ENCODE measurements at places on chromosomes 3 and 15.
A peak's percentile ranks its signal among the peaks of the same experiment; 100 is the strongest.

DNA sequence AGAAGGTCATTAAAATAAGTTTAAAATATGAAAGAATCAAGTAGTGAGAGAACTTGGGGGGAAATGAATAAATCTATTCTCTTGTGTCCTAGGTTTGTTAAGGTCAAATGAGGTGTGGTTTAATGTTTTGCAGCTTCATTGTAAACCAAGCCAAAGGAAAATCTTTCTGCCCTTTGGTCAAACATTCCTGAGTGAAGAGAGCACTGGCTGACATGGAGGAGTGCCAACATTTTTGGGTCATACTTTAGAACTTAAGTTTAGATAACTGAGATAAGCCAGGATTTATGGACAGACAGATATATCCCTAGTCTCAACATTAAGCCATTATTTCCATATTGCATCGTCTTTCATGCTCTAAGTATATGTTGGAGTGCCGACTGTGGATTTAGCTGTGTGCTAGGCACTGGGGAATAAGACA is 66.4 kb downstream of the PTPRG start:
- no peak for DNase-seq

- no peak for DNase-seq
These were observed 98.9 kb downstream of the MEIS2 start for GRCh38 chr15:37001417-37001816.

DNA sequence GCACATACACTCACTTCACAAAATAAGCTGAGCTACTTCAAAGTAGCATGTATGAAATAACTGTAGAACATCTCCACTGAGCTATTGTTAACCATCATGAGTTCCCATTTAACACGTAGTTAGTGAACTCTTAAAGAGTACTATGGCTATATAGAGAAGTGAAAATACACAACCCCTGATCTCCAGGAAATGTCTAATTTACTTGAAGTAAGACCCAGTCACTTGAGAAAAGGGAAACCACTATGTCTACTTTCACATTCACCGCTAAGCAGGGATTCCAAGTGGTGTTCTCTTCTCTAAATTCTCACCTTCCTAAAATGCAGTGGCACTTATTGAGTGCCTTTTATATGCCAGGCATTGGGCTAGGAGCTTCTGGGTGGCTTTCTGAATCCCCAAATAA is 35.0 kb upstream of the COLQ start:
- DNase-seq = no peak

DNA sequence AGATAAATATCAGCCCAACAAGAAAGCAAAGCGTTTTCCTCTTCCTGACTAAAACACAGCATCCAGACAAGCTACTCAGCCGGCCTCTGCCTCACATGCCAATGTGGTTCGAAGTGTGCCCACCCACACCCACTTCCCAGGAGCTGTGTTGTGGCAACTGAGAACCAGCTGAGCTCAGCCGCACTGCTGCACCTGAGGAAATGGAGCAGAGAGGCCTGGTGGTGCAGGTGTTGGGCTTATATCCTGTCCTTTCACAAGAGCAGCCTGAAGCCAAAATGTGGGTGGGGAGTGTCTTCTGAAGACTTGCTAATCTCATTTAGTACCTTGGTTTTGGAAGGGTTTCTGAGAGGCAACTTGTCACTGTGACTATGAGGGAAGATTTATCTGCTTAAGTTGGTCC is 23.0 kb upstream of the RETNLB start:
- peak; percentile 7 for DNase-seq

- no peak for DNase-seq
These were observed 1229.1 kb downstream of the ROBO2 start for GRCh38 chr3:78268716-78269668.

GRCh38 chr3:167662919-167663400 is 9.2 kb upstream of the WDR49 start:
- DNase-seq = no peak

GRCh38 chr15:65077981-65078352 is 1.4 kb downstream of the KBTBD13 start:
- DNase-seq = peak; percentile 47

GRCh38 chr15:92020207-92020606 is 166.7 kb downstream of the SLCO3A1 start:
- no peak for DNase-seq

DNA sequence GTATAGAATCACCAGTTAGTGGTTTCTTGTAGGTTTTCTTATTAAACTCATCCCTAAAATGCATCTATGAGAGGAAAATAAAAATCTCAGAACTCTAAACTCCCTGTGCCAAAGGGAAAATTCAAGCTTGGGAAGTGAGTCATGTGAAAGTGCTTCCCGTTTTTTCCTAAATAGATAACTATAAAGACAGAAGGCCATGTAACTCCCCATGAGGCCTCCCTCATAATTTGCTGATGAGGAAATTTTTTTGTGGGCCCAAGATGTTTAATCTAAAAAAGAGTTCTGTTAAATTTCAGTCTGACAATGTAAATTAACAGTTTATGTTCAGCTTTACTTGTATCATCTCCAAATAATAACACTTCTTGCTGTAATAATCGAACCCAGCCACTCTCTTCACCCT is 1273.9 kb downstream of the OTOL1 start:
- no peak for DNase-seq

DNA sequence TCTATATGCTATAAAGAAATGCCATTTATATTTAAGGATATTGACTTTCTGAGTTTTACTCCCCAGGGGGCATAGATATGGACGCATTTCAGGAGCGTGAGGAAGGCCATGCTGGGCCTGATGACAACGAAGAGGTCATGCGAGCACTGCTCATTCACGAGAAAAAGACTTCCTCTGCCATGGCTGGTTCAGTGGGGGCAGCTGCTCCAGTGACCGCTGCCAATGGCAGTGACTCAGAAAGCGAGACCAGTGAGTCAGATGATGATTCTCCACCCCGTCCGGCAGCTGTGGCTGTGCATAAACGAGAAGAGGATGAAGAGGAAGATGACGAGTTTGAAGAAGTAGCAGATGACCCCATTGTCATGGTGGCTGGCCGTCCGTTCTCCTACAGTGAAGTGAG is 38.4 kb downstream of the GTF2E1 start:
- DNase-seq = no peak

DNA sequence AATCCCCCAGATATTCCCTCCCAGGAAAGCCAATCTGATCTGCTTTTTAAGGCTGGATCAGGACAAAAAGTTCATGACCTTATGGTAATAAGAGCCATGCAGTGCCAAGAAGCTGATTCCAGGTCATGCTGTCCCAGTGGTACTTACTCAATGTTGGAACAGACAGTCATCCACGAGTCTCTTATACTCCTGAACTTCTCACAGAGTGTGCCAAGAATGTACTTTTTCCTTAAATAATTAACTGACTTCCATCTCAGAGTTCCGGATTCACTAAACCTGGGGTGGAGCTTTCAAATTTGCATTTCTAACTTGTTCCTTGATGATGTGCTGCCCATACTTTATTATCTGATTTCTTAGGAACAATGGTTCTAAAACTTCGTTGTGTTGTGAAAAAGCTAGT is 3.4 kb upstream of the P3H2 start:
- no peak for DNase-seq

DNA sequence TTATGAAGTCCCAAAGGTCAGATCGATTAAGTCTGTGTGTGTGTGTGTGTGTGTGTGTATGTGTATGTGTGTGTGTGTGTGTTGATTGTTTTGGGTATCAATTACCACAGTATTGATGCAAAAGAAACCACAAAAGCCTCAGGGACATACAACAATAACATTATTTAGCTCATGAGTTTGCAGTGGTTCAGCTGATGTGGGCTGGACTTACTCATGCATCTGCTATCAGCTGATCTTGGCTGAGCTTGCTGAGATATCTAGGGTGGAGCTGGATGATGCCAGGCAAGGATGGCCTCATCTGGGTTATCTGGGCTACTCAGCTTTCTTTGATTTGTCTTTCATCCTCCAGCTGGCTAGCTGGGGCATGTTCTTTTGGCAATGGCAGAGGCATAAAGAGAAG is 82.4 kb upstream of the PRR23C start:
- no peak for DNase-seq

- DNase-seq = no peak
These were observed 65.2 kb downstream of the FNDC3B start for GRCh38 chr3:172104471-172105072.

- no peak for DNase-seq
These were observed 123.4 kb downstream of the TLE3 start for GRCh38 chr15:69974321-69974720.

DNA sequence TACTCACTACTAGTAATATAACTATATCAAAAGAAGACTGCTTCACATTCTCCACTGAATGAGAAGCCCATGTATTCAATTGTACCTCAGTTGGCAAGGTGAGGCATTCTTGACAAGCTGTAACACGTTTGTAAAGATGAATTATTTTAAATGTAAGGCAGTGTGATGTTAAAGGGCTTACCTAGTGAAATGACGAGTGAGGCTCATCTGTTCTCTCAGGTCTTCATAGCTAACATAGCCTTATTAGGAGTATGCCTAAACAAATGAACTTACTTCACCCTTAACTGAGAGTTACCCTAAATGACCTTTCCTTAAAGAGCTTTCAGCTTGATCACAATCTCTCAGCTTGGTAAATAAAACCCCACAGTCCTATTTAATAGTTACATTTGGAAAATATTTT is 127.3 kb downstream of the FEZF2 start:
- no peak for DNase-seq

DNA sequence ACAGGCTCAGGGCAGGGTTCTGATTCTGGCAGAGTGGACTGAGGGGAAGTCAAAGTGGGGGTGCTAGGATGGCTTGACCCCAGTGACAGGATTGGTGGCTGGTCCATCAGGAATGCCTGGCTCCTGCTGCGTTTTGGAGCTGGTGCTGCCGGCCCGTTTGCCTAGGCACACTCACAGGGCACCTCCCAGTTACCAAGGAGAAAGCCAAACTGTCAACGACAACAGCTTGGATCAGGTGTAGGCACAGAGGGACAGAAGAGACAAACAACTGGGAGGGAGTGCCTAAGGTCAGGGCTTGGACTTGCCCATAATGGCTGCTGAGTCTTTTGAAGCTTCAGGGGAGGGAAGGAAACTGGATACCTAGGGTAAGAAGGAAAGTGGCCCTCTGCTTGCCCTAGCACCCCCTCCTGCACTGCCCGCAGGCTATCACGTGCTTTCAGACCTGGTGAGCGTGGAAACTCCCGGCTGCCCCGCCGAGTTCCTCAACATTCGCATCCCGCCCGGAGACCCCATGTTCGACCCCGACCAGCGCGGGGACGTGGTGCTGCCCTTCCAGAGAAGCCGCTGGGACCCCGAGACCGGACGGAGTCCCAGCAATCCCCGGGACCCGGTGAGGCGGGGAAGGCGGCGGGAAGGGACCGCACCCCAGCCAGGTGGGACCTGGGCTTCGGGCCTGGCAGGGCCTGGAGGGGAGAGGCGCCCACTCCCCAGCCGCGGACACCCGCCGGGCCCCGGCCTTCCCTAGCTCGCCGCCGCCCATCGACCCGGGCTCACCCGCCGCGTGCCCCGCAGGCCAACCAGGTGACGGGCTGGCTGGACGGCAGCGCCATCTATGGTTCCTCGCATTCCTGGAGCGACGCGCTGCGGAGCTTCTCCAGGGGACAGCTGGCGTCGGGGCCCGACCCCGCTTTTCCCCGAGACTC is 5.1 kb downstream of the DUOX1 start:
- DNase-seq = peak; percentile 18

DNA sequence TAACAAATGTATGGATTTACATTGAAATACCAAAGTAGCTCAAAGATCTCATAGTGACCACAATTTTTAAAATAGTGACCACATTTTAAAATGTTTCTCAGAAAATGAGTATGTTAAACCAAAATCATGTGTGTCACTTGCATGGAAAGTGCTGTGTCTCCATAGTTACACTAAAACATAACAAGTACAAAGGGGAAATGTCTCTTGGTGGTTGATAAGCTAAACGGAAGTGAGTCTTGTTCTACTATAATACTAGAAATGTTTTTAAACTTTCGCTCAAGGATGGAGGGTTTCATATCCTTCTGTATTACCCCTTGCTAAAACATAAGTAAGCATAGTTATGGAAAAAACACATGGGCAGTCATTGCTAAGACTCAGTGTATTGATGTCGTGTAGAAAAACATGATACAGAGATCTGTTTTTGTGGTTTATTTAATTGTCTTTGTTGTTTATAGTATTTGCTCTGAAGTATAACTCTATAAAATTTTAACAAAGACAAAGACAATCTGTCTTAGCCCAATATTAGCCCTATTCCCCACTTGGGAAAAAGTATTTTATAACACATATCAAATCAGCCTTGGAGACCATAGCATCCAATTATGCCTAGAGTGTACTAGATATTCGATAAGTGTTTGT is 27.0 kb upstream of the DENND4A start:
- DNase-seq = no peak

DNA sequence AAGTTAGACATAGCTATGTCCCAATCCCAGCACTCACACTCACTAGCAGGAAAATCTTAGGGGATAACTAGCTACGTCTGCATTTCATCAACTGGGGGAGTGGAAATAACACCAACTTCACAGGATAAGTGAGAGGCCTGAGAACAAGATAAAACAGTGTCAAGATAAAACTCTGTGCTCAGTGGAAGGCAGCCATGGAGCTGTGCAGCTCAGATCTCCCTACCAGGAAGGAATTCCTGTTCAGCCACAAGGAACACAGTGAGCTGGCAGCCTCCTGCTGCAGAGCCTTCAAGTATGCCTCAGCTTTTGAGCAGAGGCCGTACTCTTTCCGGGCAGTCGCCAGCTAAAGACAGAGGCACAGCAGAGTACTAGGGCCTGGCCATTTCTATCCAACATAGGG is 115.8 kb upstream of the TOPAZ1 start:
- DNase-seq = no peak

GRCh38 chr3:158520433-158520832 is 50.6 kb upstream of the MLF1 start:
- no peak for DNase-seq

DNA sequence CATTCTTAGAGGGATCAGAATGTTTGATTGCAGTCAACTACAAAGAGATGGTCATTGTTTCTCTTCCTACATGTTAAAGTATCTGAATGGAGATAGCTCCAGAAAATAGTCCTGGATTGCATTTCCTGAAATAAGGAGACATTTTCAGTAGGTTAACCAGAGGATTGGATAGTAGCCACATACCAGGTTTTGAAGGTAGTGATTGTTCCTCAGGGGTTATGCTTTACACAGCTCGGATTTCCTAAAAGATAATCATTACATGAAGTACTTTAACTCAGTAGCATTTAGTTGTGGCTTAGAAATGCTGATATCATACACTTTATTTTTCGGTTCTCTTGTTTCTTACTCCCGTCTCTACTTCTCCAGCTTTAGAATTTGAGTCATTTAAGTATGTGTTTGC is 10.3 kb downstream of the DNAJB11 start:
- no peak for DNase-seq

GRCh38 chr15:59998305-59998949 is 5.7 kb upstream of the FOXB1 start:
- DNase-seq = no peak

GRCh38 chr3:33060609-33061337 is 36.2 kb downstream of the GLB1 start:
- DNase-seq = peak; percentile 62

Measured in activated CD4-positive, alpha-beta T cell treated with anti-CD3 and anti-CD28 coated beads, Interleukin-2, amount 50 U/mL, for 1 hour (primary cell).